ENCODE measurements at places on chromosomes 11 and 22. TPM values are rescaled to one million over a fixed set of nuclear protein-coding genes. Genes with fewer than 3 reads are reported as not detected.

Gene STT3A
- 218 TPM for polyA plus RNA-seq

Gene MMP10
- polyA plus RNA-seq: 0.11 TPM

Gene SLC1A2
- polyA plus RNA-seq: 0.45 TPM

Gene VPREB1
- polyA plus RNA-seq: 0.28 TPM

Gene TYR
- not detected for polyA plus RNA-seq

Gene DRICH1
- polyA plus RNA-seq: 2.8 TPM

Gene NCAM1
- polyA plus RNA-seq: 92.1 TPM

GRCh38 chr11:14821031-14821430, 71.0 kb downstream of the CYP2R1 start:
- no peak for DNase-seq

- DNase-seq: no peak
Measured at GRCh38 chr11:32279672-32280071, 155.7 kb downstream of the WT1 start.

DNA sequence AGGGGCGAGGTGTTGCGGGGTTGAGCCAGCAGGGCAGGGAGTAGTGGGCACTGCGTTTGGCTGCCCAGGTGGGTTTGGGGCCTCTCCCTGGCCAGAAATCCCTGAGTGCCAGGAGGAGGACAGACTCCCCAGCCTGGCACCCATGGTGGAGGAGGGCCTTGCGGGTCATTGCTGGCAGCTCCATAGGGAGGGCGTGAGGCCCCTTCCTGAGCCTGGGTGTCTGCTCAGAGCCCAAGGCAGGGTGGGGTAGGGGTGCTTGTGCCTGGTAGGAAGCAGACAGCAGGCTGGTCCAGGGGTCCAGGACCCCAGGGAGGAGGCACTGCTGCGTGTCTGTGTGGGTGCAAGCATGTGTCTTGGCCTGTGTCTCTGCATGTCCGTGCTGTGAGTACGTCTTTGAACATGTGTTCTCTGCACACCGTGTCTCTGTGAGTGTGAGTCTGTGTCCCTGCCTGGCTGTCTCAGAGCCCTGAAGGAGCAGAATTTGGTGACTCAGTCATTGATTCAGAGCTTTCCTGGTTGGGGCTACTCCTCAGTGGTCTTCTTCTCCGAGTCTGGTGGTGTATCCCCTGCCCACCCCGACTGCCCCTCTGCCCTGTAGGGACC, 3.9 kb downstream of the TSPAN4 start:
- DNase-seq: no peak

DNA sequence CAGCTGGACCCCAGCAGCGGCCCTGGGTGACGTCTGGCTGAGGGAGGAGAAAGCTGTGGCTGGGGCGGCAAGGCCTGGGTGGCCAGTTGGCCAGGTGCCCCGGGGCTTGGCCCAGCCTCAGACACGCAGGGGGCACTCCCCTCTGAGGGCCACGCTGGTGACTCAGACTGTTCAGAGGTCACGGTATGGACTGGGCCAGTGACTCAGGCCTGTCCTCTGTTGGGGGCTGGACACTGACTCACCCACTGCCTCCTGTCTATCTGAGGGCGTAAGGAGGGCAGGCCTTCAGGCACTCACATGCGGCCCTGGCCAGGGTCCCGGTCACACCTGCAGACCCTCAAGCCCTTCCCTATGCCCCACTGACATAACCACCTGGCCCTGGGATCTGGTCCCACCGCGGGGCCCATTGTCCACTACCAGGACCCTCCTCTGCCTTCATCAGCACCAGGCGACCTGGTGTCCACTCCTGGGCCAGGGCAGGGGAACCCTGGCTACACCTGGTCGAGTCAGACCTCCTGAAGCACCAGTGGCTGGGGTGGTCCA, 3.7 kb upstream of the MUC5AC start:
- DNase-seq: no peak

DNA sequence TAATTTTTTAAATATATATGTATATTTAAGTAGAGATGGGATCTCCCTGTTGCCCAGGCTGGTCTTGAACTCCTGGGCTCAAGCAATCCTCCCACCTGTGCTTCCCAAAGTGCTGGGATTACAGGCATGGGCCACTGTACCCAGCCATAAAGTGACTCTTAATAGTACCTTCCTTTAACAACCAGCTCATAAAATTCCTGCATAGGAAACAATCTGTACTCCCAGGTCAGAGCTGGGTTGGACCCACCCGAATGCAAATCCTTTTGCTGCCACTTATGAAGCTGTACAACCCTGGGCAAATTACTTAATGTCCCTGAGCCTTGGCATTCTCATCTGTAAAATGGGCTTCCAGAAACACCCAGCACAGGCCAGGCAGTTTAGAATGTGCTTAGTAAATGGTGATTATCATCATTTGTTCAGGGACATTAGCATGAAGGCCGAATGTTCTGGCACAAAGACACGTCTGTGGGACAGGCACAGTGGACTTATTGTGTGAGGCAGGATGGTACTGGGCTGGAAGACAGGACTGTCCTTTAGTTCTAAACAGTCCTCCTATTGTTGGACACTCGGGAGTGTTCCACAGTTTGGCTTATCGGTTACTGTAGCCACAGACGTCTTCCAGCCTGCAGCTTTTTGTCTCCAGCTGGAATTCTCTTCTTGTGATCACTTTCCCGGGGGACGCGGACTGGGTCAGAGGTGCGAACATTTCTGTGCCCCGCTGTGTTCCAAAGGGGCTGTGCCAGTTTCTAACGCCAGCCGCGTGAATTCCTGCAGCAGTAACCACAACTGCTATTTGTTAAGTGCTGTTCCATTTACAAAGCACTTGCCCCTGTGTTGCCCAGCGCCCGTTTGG, 6.0 kb downstream of the PDXP start:
- no peak for DNase-seq

DNA sequence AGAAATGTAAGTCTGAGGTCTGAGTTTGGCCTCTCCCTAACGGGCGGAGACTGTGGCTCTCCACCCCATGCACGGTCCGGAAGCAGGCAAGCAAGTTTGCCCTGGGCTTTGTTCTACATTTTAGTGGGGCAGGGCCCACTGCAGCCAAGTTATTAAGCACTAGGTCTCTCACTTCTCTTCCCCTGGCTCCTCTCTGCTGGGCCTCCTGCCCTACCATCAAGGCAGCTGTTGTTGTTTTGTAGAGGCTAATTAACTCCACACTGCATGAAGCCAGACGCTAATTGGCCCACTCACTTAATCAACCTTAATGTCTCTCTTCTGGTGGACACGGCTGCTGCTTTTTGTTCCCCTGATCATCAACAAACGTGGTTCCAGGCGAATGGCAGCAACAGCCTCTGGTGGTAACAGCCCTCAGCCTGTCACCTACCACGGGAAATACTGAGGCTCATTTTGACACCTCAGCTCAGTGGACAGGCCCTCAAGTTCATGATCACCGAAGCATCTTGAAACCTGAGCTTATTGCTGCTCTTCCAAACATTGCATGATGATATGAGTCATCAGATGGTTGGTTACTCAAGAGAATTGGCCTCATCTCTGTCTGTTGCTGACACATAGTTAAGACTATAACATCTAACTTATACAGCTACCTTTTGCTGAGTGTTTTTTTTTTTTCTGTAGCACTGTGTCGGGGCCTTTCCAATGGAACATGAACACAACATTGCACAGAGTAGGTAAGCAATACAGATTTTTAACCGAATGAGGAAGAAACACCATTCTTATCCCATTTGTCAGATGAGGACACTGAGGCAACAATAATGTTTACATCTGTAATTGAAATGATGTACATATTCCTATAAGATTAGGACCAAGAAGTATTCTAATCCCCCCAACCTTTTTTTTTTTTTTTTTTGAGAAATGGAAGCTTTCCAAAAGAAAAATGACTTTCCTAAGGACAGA, 20.8 kb upstream of the LMO2 start:
- no peak for DNase-seq

- DNase-seq: no peak
Measured at GRCh38 chr11:97772705-97773104, 1248.0 kb upstream of the CNTN5 start.

DNA sequence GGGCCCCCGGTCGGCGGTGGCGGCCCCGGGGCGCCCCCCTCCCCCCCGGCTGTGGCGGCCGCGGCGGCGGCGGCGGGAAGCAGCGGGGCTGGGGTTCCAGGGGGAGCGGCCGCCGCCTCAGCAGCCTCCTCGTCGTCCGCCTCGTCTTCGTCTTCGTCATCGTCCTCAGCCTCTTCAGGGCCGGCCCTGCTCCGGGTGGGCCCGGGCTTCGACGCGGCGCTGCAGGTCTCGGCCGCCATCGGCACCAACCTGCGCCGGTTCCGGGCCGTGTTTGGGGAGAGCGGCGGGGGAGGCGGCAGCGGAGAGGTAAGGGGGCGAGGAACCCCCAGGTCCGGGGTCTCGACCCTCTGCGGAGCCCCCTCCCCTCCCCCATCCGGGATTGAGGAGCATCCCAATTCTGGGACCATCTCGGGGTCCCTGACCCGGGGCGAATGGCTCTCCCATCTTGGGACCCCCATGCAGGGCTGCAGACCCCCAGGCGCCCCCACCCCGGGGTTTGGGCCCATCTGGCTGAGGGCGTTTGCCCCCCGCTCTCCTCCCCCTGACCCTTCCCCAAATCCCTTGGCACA, 431 bp downstream of the KMT2A start:
- DNase-seq: peak; percentile 18

GRCh38 chr22:46738647-46739093, 618 bp upstream of the CERK start:
- DNase-seq: no peak

- DNase-seq: no peak
Measured at GRCh38 chr11:250740-251299, 14.0 kb downstream of the PSMD13 start.

DNA sequence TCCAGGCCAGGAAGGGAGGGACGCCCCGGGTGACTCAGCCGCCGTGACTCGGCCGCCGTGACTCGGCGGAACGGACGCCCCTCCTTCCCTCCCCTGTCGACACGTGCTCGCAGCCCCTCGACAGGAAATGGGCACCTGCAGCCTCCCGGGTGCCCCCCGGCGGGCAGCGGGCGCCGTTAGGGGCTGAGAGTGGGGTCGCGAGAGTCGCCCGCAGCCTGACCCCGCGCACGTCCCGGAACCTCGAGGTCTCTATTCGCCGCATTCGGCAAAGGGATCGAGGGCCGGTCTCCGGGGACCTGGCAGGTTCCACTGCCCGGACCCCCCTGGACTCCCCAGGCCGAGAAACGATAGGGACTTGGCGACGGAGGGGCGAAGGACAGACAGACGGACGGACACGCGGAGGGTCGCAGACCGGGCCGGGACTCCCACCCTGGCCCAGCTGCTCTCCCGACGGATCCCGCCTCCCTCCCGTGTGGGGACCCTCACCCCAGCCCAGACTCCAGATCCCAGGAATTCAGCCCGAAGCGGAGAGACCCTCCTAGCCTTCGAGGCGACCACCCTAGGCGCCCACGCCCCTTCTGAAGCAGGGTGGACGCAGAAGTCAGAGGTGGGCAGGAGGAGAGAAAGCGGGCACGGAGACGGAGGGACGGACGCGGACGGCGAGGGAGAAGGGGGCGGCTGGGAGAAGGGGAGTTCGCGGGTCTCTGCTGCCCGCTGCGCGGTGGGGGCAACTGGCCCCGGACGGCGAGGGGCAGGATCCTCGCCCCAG, 648 bp downstream of the FOSL1 start:
- no peak for DNase-seq

GRCh38 chr22:31038686-31039085, 42.4 kb upstream of the SMTN start:
- DNase-seq: no peak

DNA sequence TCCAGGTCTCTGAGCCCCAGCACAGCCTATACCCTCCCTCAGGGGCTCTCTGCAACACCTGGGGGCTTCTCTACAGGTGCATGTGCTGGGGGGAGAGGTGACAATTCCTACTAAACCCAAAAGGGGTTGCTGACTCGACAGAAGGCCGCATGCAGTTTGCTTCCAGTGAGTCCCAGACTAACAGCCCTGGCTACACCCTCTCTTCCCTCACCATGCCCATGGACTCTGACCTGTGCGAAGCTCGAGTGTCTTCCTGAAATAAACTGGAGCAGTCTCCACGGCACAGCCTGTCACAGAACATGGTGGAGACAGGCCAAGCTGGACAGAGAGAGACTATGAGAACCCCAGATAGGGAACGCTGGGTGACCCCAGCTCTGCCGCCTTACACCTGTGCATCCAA, 16.6 kb downstream of the PLEKHA7 start:
- no peak for DNase-seq

DNA sequence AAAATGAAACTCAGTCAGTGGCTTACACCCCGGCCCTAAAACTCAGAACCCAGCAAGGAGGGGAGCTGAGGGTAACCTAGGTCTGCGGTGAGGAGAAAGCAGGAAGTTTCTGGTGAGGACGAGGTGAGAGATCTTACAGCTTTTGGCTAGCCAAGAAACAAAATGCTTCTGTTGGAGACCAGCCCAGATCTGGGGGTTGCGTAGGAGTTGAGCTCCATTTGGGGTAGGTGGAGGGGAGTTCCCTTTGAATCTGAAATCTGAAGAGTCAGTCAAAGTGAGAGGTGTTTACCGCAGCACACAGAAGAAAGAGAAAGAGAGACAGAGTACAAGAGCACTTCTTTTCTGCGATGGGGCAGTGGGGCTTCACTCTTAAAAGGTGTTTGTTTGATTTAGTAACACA, 29.6 kb downstream of the EHF start:
- DNase-seq: no peak

DNA sequence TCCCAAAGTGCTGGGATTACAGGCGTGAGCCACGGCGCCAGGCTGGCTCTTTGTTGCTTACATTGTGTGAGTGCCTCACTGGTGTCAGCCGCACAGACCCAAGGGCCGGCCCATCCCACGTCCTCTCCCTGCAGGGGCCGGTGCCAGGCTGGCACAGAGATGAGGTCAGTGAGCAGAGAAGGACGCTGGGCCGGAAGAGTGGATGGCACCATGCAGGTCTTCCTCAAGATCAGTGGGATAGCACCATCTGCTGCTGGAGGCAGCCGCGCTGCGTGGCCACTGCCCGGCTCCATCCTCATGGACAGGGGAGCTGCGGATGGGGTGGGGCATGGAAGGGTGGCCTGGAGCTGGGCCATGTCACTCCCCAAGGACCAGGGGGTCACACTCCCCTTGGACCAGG, 22.0 kb upstream of the FGF4 start:
- DNase-seq: no peak

GRCh38 chr11:110892741-110893285, 180.6 kb upstream of the ARHGAP20 start:
- no peak for DNase-seq

- DNase-seq: no peak
Measured at GRCh38 chr22:33271390-33272161, 213.4 kb upstream of the SYN3 start.

DNA sequence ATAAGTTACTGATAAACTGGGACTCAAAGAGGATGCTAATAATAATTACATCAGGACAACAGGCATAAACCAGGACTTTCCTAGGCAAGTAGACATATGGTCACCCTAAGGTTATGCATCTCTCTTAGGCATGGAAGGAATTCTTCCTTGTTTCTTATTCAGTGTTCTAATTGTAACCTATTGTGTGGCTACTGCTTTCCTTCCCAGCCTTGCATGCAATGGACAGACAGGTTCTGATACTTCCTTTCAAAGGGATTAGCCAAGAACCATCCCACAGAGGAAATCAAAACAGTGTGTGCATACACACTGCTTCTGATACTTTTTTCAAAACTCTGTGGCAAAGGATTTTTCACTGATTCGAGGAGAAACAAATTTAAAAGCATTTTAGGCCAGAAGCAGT, 48.3 kb downstream of the RRAS2 start:
- DNase-seq: no peak

GRCh38 chr11:70246196-70246595, 24.3 kb upstream of the PPFIA1 start:
- no peak for DNase-seq

Data from right renal pelvis (tissue), 4 donors.